ENCODE measurements at places on chromosomes 6 and 20. TPM values are rescaled to one million over a fixed set of nuclear protein-coding genes. Genes with fewer than 3 reads are reported as not detected.
A peak's percentile ranks its signal among the peaks of the same experiment; 100 is the strongest.

GRCh38 chr6:135014353-135014832 lies 40.2 kb downstream of the HBS1L start:
- no peak for DNase-seq

GRCh38 chr6:5937169-5937909 lies 69.4 kb downstream of the NRN1 start:
- DNase-seq = no peak

The MYBL2 gene
- 0.94 TPM for total RNA-seq

DNA sequence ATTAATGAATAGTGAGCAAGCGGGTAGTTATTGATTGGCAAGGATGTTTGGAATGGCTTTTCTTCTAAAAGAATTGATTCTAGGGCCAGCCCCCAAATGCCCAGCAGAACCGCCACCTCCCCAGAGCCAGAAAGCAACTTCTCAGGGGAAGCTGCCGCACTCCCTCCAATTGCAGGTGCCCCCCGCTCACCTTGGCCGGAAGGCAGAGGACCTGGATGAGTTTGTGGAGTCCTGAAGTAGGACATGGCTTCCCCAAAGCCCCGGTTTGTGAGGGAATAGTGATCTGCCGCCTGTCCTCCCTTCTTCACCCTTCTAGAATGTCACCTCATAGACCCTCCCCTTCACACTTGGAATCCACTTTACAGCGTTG lies at the start of gene SPATA25:
SPATA25 (minus strand) TSS at position 277 of the 370 bp plus-strand sequence; CDS start at position 245, 32 bp downstream.
- peak; percentile 28 for DNase-seq

GRCh38 chr6:125749865-125750691 lies 646 bp downstream of the HEY2 start:
- DNase-seq = peak; percentile 49

The SLC22A1 gene
- 2.8 TPM for total RNA-seq

DNA sequence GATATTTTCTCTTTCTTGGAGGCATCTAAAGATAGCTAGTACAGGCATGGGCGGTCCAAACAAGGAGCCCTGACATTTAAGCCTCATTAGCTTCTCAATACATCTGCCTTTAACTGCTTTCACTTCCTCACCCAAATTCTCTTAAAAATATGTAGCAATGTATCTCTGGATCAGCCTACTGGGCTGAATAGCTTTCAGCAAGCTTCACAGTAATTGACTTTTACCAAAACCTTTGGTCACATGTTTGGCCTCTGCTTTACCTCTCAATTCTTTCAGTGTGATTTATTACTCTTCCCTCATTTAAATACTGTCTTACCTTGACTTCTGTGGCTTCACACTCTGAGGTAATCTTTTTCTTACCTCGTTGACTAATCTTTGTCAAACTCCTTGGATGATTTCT lies 1618.1 kb downstream of the GRIK2 start:
- DNase-seq = no peak

GRCh38 chr6:50834929-50835410 lies 16.3 kb downstream of the TFAP2B start:
- no peak for DNase-seq

GRCh38 chr6:95576998-95577303 lies 384 bp upstream of the MANEA start:
- no peak for DNase-seq

GRCh38 chr6:170189236-170189635 lies 101.6 kb downstream of the DLL1 start:
- DNase-seq = no peak

DNA sequence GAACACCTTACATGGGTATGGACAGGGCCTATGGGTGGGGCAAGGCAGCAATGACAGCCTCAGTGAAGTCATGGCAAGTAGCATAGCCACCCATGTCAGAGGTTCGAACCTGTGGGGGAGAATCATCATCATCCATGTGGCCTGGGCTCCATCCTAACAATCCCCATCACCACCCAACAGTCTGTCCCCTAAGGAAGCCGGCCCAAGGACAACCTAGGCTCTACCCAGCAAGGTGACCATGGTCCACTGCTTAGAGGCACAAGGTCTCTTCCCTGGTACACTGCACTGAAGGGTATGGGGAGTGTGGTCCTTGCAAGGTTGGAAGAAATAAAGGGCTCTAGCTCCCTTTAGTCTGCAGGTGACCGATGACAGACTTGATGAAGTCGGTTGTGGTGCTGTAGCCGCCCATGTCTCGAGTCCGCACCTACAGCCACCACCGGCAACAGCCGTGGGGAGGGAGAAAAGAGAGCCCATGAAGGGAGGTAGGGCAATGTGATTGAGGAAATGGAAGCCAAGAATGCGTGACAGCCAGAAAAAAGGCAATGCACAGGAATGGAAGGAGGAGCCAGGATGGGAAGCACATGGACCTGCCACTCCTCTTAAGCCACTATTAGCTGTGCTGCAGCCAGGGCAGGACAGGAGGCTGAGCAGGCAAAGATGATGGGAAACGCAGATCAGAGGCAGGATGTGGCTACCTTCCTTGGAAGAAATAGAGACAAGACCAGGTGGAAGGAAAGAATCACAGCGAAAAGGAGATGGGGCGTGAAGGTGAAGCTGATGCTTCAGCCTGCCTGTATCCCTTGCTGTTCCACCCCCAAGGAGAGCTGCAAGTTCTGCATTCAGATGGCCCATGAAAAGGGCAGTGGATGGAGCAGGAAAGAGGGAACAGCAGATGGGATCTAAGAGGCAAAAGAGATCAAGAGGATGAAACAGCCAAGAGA lies 5.3 kb downstream of the IDH3B start:
- DNase-seq = no peak

GRCh38 chr6:2581611-2582010 lies 169.1 kb downstream of the MYLK4 start:
- DNase-seq = no peak

The ADAM33 gene
- 96.8 TPM for total RNA-seq

- DNase-seq = no peak
Measured at GRCh38 chr6:16751251-16751946, 9.9 kb downstream of the ATXN1 start.
